ENCODE measurements at places on chromosomes 2 and 18. TPM values are rescaled to one million over a fixed set of nuclear protein-coding genes. Genes with fewer than 3 reads are reported as not detected.

- no peaks in the 10 kb centered on the region for H3K4me1 ChIP-seq
- H3K27ac ChIP-seq, result no peak overlapping the region
- no peak overlapping the region for H3K4me3 ChIP-seq
These were observed 34.0 kb upstream of the MREG start for GRCh38 chr2:216047397-216047796.

GRCh38 chr2:205865905-205866441, 183.7 kb downstream of the NRP2 start:
- no peak overlapping the region for H3K27ac ChIP-seq
- no peak overlapping the region for H3K4me3 ChIP-seq
- H3K36me3 ChIP-seq, result no peaks in the 10 kb centered on the region
- DNase-seq, result no peak
- H3K27me3 ChIP-seq, result no peaks in the 10 kb centered on the region
- peaks cover 9% of the 10 kb centered on the region for H3K4me1 ChIP-seq

GRCh38 chr18:76374330-76375281, 120.4 kb downstream of the ZNF516 start:
- no peak overlapping the region for H3K4me3 ChIP-seq
- peaks cover 11% of the 10 kb centered on the region for H3K27me3 ChIP-seq
- H3K27ac ChIP-seq, result no peak overlapping the region
- DNase-seq, result no peak
- H3K4me1 ChIP-seq, result peaks cover 19% of the 10 kb centered on the region
- H3K36me3 ChIP-seq, result peaks cover 14% of the 10 kb centered on the region

GRCh38 chr2:28339516-28340175, 53.0 kb upstream of the FOSL2 start:
- no peak overlapping the region for H3K27ac ChIP-seq
- peaks cover 3% of the 10 kb centered on the region for H3K36me3 ChIP-seq
- no peak for DNase-seq
- H3K27me3 ChIP-seq, result peaks cover 6% of the 10 kb centered on the region
- peaks cover 3% of the 10 kb centered on the region for H3K4me1 ChIP-seq
- H3K4me3 ChIP-seq, result no peak overlapping the region

DNA sequence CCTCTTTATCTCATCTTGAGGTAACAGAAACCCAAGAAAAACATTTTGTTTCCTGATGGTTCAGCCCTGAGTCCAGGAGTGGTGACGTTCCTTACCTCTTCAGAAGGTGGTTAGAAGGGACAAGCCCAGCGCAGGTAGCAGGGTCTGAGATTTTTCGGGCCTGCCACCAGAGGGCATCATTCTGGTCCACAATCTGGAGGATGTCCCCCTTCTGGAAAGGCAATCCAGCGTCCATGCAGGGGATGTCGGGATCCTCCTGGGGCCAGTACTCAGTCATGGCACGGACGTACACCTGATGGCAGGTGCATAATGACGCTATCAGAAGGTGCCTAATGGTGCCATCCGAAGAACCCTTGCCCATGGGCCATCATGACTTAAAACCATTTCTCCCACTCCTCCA, 17.7 kb downstream of the MPP4 start:
- H3K36me3 ChIP-seq, result no peaks in the 10 kb centered on the region
- H3K27ac ChIP-seq, result no peak overlapping the region
- H3K4me3 ChIP-seq, result no peak overlapping the region
- H3K4me1 ChIP-seq, result peaks cover 6% of the 10 kb centered on the region
- DNase-seq, result peak; percentile 37
- no peaks in the 10 kb centered on the region for H3K27me3 ChIP-seq

GRCh38 chr2:122639711-122640110, 884.3 kb downstream of the TSN start:
- no peaks in the 10 kb centered on the region for H3K4me1 ChIP-seq
- no peaks in the 10 kb centered on the region for H3K27me3 ChIP-seq
- no peak for DNase-seq
- H3K4me3 ChIP-seq, result no peak overlapping the region
- no peak overlapping the region for H3K27ac ChIP-seq

DNA sequence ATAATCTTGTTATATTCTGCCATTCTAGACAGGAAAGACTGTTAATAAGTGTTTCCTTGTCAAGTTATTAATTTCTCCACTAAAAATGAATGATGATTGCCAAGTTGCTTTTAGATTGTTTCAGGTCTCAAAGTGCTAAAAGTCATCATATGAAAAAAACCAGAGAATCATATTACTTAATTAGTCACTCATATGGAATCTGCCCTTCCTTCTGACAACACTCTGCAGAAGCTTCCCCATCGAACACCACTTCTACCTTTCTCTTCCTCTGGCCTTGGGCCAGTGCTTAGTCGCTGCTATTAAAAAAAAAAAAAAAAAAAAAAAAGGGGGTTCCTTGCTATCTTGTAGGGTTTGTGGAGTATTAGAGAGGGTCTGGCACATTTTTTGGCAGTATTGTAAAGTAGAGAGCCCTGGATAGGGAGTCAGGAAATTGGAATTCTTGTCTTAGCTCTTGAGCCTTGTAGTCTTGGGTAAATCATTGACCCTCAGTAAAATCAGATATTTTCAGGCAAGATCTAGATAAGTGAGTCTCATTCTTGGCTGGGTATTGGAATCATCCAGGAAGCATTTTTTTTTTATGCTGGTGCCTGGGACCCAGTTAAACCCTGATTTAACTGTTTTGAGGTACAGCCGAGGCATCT, 141.7 kb upstream of the CCDC68 start:
- no peak for DNase-seq
- H3K27me3 ChIP-seq, result no peaks in the 10 kb centered on the region
- no peak overlapping the region for H3K4me3 ChIP-seq

- no peak overlapping the region for H3K4me3 ChIP-seq
- H3K4me1 ChIP-seq, result no peaks in the 10 kb centered on the region
- no peak for DNase-seq
- H3K27me3 ChIP-seq, result peaks cover 4% of the 10 kb centered on the region
These were observed 254.0 kb upstream of the COPS8 start for GRCh38 chr2:236831698-236832097.

DNA sequence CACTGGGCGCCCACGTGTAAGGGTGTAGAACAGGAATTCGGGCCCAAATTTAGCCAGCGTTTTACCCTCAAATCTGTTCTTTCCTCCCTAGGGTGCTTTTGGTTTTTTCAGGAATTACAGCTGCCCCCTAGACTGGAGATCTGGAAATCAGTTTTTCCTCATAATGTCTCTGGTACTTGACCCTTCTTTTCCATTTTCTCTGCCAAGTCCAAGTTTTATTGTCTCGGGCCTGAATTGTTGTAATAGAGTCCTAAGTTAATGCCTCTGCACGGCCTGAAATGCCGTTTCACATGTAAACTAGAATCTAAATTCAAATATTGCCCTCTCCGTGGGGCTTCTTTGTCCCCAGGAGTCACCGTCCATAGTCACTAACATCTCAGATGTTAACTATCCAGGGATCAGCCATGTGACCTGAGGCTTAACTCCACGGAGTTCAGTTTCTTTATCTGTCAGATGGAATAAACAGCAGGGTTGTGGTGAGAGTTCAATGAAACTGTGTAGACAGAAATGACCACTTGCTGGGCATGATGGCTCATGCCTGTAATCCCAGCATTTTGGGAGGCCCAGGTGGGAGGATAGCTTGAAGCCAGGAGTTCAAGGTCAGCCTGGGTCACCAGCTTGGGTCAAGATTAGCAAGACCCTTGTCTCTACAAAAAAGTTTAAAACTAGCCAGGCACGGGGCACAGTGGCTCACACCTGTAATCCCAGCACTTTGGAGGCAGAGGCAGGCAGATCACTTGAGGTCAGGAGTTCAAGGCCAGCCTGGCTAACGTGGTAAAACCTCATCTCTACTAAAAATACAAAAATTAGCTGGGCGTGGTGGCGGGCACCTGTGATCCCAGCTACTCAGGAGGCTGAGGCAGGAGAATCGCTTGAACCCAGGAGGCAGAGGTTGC, 12.7 kb upstream of the CABLES1 start:
- DNase-seq, result no peak
- H3K4me1 ChIP-seq, result no peaks in the 10 kb centered on the region
- H3K4me3 ChIP-seq, result no peak overlapping the region
- no peak overlapping the region for H3K27ac ChIP-seq
- H3K36me3 ChIP-seq, result no peaks in the 10 kb centered on the region

DNA sequence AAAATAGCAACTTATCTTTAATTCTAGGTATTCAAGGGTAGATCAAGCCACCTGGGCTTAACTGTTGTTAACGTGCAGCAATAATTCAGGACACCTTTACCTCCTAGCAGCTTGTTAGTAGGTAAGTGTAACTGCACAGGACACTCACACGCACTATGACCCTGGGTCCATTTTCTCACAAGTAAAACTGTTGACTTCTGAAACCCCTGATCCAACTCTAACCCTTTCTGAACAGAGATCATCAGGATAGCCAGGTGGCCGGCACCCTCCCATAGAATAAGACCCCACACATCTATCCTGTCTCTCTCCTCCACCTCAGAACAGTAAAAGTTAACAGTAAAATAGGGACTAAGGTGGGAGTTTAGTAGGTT, 610 bp downstream of the SPC25 start:
- no peaks in the 10 kb centered on the region for H3K36me3 ChIP-seq
- no peaks in the 10 kb centered on the region for H3K27me3 ChIP-seq
- peaks cover 5% of the 10 kb centered on the region for H3K4me1 ChIP-seq
- DNase-seq, result no peak

DNA sequence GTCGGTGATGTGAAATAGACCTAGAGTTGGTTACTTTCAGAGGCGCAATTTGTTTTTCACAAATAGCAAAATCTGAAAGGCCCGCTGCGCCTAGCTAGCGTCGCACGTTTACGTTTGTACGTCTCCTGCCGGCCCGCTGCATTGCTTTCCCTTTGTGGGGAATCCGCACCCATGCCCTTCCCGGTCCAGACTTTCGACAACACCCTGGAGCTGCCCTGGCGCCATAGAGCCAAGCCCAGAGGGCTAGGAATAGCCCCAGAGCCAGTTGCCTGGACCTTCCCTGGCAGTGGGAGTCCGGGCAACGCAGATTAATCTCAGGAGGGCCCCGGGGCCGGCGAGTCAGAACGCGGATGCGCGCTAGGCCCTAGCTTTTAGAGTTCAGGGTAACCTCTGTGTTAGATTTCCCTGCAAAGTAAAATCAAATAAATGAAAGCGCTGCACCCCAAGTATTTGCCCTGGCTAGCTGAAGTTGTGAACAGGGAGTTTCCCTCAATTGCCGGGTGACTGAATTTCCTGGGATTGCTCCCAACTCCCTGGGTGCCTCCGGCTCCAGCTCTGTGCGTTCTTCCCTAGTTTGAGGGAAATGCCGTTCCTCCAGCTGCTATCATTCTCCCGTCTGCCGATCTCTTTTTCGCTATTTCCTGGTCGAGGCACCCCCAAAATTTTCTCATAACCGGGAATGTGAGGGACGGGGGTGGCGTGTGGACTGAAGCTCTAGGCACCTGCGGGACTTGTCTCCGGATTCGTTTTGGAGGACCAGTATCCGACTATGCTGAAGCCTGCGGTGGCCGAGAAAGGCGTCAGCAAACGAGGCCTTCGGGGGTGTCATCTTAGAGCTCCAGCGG, 1.2 kb upstream of the EN1 start:
- no peak overlapping the region for H3K27ac ChIP-seq
- H3K36me3 ChIP-seq, result peaks cover 4% of the 10 kb centered on the region
- peaks cover 7% of the 10 kb centered on the region for H3K4me1 ChIP-seq
- peaks cover 44% of the 10 kb centered on the region for H3K27me3 ChIP-seq
- peak overlapping the region; percentile 85 for H3K4me3 ChIP-seq

DNA sequence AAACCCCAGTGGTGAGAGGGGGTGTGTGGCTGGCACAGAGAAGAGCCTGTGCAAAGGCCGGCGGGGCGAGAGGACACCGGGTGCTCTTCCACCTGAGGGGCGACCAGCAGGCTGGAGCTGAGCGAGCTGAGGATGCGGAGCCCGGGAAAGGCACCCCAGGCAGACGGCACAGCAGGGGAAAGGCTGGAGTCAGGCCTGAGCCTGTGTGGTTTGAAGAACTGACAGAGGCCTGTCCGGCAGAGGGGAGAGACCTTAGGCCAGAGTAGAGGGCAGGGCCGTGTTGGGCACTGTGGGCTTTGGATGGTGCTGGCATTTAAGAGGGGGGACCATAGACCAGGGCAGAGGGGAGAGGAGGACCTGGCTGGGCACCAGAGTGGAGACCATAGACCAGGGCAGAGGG, 149.8 kb downstream of the RTP5 start:
- H3K36me3 ChIP-seq, result peaks cover 9% of the 10 kb centered on the region
- no peak overlapping the region for H3K4me3 ChIP-seq
- no peaks in the 10 kb centered on the region for H3K4me1 ChIP-seq
- no peak for DNase-seq

DNA sequence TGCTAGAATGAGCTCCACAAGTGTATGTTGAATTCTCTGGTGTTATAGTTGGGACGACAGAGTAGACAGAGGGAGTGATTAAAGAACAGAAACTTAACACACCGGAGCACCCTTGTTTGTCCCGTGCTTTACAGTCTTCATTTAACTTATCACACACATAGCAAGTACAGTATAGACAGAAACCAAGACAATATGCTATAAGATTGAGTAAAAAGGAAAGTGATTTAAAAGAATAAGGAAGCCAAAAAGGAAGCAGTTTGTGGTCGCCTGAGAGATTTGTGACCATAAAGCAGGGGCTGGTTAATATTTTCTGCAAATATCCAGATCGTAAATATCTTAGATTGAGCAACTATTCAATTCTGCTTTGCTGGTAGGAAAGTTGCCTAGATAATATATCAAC, 1128.4 kb downstream of the TSN start:
- no peak overlapping the region for H3K27ac ChIP-seq
- H3K27me3 ChIP-seq, result no peaks in the 10 kb centered on the region
- no peak for DNase-seq
- no peak overlapping the region for H3K4me3 ChIP-seq
- H3K36me3 ChIP-seq, result no peaks in the 10 kb centered on the region
- H3K4me1 ChIP-seq, result peaks cover 6% of the 10 kb centered on the region

Gene RESP18
- not detected for total RNA-seq

Gene NEB
- total RNA-seq, result 0.59 TPM

Gene HOXD10
- not detected for total RNA-seq

Gene INHA
- total RNA-seq, result not detected

Gene NPHP1
- 2.5 TPM for total RNA-seq

Gene CFAP65
- total RNA-seq, result 1.1 TPM
